ENCODE measurements at places on chromosomes 1 and 21.

- DNase-seq = no peak
Measured at GRCh38 chr1:17436380-17437174, 2.9 kb downstream of the RCC2 start.

DNA sequence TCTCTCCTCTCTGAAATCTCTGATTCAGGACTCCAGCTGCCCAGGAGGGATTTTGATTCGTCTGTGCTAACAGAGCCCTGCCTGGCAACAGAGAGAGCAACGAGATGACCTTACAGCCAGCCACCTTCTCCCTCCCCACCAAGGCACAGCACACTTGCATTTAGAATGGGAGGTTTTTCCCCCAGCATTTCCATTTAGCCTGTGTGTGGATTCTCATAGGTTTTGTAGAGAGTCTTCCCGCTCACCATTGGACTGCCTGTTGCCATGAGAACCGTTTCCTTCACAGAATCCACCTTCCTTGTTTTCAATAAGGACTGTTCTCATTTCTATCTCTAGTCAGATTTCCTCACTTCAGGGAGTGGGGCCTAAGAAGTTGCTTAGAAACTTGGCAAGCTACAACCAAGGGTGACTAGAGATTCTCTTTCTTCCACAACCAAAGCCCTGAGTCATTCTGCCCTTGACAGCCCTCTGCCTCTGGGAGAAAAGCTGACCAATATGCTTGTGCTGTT lies 5.8 kb upstream of the IKBKE start:
- no peak for DNase-seq

DNA sequence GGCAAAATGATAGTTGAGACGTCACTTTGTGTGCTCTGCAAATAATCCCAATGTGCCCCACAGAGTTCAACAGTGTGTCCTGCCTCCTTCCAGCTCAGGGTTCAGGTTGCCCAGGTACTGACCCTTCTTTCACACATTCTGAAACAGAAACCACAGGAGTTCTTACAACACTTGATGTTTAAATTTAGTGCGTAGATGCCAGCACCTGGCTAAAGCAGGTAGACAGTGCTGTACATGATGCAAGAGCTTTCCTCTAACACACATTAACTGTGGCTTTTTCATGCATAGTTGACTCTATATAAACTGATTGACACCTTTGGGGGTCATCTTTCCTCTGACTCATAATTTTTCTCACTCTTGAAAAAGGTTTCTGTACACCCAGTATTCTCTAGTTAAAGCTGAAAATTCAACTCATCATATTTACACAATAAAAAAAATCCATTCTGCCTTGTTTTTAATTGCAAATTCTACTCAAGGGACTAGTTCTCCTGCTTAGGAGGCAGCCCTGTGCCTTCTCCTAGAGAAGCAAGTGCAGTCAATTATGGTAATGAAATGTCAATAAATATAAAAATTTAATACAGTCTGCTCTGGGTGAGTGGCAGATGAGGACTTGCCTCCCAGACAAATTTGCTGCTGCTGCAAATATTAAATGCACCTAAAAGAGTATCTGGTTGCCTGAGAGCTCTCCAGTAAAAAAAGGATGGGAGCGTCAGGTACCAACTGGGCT lies 91.4 kb downstream of the NR5A2 start:
- DNase-seq = no peak

DNA sequence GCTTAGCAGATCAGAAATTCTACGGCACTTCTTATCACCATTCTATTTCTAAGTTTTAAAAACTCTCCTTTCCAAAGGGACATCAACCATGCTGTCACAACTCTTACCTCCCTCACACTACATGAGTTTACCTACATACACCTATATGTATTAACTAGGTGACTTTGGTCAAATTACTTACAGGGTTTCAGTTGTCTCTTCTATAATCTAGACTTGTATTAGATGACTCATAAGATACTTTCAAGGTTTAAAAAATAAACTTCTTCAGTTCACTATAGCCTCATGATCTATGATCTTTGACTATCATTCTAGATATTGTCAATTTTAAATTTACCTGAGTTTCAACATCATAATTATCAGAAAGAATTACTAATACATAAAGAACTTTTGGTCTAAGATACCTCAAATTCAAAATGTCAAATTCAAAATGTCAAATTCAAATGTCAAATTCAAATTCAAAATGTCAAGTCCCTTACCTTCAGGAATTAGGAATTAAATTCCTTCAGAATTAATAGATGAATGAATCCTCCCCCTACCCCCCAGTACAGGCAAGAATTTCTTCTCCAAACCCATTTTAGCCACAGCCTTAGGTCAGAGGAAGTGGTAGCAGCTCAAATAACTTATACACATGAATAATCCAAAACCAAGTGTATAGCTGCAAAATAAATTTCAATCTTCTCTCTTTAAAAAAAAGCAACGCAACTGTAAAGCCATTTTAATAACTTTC lies 31.1 kb downstream of the OTUD7B start:
- no peak for DNase-seq

DNA sequence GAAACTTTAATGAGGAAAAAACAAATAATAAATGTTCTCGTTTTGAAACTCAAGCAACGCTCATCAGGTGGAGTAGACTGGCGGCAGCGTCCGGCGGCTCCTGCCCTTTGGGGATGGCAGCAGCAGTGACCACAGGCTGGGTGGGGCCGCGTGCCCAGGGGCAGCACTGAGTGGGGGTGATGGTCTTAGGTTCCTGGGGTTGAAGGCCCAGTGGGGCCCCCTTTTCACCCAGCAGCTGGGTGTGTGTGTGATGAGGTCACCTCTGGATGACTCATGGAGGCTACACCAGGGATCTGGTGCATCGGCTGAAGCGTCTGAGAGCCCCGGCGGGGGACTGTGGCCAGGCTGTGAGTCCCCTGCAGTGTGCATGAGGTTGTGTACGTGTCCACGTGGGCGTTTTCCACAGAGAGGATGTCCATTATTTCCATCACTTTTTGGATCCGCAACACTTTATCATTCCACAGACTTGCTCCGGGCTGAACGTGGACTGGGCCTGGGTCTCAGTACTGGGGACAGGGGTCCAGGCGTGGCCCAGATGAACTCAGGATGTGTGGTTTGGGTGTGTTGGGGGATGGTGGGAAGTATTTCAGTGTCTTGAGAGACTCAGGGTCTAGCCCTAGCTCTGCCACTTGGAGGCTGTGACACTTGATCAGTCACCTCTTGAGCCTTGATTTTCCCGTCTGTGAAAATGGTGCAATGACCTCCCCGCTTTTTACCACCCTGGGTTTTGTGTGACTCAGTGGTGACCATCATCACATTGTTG lies 25.6 kb downstream of the LDLRAP1 start:
- no peak for DNase-seq

- no peak for DNase-seq
Measured at GRCh38 chr21:41778930-41779600, 12.2 kb upstream of the RIPK4 start.

DNA sequence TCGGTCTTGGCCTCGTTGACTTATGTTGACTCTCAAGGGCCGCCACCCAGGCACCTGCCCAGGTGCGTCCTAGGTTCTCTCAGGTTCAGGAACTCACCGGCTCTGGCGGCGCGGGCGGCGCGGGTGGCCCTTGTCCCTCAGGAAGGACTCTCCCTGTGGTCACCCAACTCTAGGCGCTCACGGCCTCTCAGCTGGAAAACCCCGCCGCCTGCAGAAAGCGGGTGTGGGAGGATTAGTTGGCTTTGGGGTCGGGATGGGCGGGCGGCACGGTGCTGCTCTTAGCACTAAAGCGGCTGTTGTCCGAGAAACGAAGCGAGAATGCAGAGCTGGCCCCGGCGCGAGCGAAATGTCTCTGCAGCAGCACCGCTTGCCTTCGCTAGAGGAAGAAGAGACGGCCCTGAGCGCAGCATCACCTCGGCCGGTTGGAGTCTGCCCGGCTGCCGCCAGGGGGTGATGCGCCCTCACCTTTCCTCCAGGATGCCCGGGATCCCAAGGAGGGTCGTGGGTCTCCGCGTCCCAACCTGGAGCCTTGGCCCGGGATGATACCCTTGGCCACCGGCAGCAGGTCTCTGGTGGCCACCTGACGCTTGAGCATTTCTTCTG lies 8.1 kb upstream of the TADA1 start:
- DNase-seq = peak; percentile 47

GRCh38 chr1:115475901-115476300 lies 137.9 kb upstream of the NGF start:
- DNase-seq = no peak

GRCh38 chr1:86226204-86226603 lies 69.6 kb upstream of the COL24A1 start:
- no peak for DNase-seq

DNA sequence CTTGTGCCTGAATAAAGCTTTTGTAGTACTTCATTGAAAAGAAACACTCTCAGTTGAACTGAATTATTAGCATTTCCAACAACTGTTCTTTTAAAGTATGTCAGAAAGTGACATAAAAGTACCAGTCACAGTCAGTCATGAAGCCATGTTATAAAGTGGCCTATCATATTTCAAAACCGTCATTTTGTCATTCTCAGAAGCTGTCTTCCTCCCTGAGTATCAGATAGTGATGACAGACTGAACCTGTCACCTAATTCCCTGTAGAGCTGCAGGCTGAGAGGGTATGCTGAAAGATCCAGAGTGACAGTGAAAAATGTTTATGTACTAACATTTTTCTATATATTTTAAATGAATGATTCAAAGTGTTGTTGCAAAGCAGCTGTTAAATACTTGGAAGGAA lies 1121.7 kb upstream of the PRMT6 start:
- no peak for DNase-seq

DNA sequence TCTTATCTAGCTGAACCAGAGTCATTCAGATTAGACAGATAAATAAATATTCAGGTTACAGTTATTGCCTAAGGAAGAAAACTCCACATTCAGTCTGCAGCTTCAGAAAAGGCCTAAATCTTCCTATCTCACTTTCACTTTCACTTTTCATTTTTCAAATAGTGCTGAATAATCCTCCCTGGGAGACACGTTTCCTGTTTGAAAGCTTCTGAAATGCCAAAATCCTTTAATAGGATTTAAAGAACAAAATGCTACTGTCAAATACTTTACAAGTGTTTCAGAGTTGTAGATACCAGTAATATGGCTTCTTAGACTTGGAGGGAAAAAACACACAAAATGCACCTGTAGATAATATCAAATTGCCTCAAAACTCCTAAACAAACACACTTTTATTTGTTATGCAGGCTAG lies 3.9 kb downstream of the PSMB2 start:
- no peak for DNase-seq

DNA sequence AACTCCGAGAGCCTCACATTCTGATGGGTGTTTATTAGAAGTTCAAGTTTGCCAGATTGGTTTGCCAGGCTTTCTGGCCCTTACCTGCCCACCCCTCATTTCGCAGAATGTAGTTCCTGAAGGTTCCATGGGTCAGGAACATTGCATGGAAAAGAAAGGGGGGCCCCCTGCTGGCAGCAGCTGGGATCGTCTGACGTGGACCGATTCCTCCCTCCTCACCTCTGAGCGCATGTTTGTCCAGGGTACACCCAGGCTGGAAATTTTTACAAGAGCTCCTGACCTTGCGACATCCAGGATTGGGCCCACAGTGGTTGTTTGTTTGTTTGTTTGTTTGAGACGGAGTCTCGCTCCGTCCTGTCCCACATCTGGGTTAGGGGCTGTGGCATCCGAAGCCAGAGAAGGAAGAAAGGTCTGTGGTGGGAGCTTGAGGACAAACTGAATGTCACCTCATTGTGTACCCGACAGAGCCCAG lies 126.0 kb upstream of the TMEM51 start:
- peak; percentile 14 for DNase-seq

GRCh38 chr1:198201956-198202784 lies 45.4 kb downstream of the NEK7 start:
- DNase-seq = no peak

GRCh38 chr21:44021064-44021463 lies 9.0 kb downstream of the TRAPPC10 start:
- no peak for DNase-seq

- DNase-seq = no peak
Measured at GRCh38 chr1:8899046-8899445, 20.6 kb upstream of the ENO1 start.

- DNase-seq = no peak
Measured at GRCh38 chr1:64550510-64550909, 80.6 kb downstream of the CACHD1 start.

DNA sequence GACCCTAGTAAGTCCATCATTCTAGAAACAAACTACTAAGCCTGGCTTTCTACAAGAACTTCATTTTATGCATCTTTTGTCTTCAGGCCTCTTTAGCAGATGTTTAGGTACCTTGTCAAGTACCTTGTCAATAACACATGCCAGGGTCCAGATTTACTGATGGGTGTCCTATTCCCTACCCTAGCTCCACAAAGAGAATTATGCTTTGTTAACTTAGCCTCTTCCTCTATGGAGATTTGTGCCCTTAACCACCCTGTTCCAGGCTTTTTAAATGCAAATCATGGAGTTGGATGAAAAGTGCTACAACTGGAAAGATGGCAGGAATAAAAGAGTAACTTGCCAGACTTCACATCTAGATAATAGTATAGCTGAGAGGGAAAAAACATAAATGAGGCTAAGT lies 42.7 kb downstream of the SPATA46 start:
- no peak for DNase-seq

- no peak for DNase-seq
Measured at GRCh38 chr1:31505911-31506497, 70.3 kb upstream of the TINAGL1 start.

DNA sequence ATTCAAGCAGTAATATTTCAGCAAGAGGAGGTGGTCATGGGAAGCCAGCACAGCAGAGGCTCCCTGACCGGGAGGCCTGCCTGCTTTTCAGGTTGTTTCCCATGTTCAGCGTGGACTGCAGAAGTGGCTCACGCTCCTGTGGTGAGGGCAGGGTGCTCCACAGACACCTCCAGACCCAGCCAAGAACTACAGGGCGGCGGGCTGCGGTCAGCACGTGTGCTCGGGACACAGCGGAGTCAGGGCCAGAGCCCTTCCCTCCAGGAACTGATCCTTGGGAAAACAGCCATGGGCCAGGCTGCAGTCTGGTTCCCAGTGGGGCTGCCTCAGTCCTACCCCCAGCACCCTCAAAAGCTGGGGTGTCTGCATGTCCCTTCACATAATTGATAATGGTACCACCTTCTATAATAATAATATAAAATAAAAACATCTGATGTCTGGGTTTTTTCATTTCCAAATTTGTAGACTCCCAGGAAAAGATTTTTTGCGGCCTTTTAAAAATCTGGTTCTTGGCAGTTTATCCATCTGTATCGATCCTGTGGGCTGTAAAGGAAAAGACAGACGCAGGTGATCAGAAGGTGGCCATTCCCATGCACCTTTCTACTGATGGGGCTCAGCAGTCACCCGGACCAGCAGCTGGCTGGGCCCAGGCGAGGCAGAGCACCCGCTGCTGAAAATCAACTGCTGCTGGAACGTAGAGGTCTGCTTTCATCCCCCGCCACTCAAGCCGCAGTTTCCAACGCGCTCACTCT lies 10.7 kb downstream of the THAP3 start:
- no peak for DNase-seq

DNA sequence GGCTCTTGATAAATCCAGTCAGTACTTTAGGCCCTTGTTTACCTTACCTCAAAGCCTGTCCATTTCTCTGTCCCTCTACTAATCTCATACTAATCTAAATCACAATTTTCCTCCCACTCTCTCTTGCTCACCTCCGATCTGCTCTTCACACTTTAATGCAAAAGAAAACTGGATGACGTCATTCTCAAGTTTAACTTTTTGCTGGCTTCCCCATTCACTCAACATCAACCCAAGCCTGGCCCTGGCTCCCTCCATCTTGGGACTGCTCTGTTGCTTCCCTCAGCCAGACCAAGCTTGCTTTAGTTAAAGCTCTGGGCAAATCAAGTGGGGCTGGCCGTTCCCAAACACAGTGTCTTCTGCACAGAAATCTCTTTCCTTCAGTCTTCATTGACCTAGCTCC lies 29.7 kb downstream of the COA6 start:
- DNase-seq = no peak
